ENCODE measurements at places on chromosomes 4 and X. TPM values are rescaled to one million over a fixed set of nuclear protein-coding genes. Genes with fewer than 3 reads are reported as not detected.

- DNase-seq, result no peak
Measured at GRCh38 chrX:138020941-138021340, 455.0 kb downstream of the ZIC3 start.

The TMEM144 gene
- 12.9 TPM for total RNA-seq

- DNase-seq, result no peak
Measured at GRCh38 chrX:74492720-74493201, 71.5 kb downstream of the SLC16A2 start.

The TTC29 gene
- total RNA-seq, result not detected

The PCDH19 gene
- 0.32 TPM for total RNA-seq

DNA sequence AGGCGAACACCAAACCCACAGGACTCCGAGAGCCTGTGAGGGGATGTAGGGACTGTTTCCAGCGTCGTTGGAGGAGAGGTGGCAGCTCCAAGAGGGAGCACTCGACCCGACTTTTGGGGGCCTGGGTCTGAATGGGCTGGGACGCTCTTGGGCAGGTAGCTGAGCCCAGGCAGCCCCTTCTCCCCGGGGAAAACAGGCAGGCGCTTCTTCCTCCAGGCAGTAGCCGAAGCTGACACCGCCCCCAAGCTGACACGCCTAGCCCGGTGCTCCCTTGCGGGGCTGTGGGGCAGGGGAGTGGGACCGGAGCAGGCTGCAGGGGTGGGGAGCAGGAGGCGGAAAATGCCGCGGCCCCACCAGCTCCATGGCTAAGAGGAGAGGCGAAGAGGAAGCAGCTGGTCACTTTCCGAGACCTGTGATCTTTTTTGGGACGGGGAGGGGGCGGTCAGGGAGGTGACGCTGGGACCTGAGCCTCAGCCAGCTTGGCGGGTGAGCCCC lies 4.2 kb downstream of the NKX1-1 start:
- no peak for DNase-seq

The SOX3 gene
- total RNA-seq, result not detected

DNA sequence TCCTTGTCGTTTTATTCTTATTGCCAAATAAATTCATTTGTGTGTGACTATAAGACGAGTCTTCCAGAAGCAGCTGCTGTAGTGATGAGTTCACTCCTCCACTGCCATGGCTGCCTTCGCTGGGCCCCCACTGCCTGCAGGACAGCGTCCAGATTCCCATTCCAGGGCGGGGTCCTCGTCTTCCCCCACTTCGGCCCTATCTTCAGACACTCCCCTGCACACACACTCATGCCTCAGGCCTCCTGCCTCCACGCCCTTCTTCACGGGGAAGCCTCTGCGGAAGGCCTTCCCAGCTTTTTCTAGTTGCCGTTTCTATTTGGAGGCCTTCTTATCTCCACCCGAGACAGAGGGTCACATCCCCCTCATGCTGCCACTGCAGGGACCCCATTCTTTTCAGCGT lies 80.4 kb downstream of the SHROOM2 start:
- no peak for DNase-seq

The ATRX gene
- total RNA-seq, result 61.3 TPM

- no peak for DNase-seq
Measured at GRCh38 chr4:28744066-28744465, 1883.4 kb downstream of the STIM2 start.

DNA sequence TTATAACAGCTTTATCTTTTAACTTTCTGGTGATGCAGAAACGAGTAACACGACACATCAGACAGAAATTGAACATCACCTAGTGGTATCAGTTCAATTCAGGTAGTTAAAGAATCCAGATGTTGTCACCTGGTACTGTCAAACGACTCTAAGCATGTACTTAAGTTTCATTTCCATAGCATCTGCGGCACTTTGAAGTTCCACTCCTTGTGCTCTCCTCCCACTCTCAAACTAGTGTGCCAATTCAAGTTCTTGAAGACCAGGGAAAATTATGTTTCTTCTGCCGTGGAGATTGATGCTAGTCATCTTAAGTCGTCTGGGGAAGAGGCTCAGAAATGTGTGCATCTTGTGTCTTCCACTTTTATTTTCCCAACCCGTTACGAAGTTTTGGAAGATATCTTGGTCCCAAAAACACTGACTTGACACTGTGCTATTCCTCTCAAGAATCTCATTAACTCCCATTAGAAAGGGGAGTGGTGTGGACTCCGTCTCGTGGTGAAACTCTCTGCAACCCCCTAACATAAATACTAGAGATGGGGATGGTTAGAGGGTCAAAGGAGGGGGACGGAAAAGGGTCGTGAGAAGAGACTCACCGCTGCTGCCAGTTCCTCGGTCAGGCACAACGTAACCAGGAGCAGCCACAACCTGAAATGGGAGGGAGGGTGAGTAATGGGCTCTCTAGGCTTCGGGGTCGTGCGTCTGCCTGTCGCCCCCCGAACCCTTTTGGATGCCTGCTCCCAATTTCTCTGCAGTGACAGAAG lies 693 bp downstream of the COL4A6 start:
- no peak for DNase-seq

GRCh38 chrX:111095974-111096895 lies at the start of gene PAK3:
Gene PAK3, plus strand, starts transcription at chrX:111096191. Its CDS starts 26,913 bp downstream, at chrX:111123104.
- no peak for DNase-seq

DNA sequence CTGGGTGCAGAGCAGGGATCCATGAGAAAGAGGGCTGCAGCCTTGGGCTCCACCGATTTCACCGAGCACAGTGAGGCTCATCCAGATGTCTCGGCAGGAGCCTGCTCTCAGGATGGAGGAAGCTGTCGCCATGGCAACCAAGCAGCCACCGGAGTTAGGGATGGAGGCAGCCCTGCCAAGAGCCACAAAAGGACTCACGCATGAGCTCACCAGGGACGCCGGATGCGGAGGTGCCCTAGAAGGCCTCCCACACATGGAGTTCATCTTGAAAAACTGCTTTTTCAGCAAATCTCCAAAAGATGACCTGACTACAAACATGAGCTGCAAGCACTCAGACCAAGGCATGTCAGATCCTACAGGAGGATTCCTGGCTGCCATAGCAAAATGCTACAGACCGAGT lies 90.7 kb downstream of the WFS1 start:
- DNase-seq, result no peak

DNA sequence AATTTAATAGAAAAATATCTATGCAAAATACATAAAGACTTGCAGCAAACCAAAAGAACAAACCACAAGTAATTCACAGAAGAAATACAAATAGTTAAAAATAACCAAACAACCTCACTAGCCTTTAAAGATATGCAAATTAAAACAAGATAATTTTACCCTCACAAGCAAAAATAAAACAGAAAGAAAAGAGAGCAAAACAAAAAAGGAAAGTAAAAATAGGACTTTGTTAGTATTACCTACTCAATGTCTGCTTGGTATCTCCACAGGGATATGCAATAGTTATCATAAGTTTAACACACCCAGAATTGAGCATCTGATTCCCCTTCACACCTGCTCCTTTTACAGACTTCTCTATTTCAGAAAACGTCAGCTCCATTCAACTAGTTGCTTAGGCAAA lies 737.5 kb upstream of the MAGEB2 start:
- DNase-seq, result no peak

The MXRA5 gene
- 0.02 TPM for total RNA-seq

DNA sequence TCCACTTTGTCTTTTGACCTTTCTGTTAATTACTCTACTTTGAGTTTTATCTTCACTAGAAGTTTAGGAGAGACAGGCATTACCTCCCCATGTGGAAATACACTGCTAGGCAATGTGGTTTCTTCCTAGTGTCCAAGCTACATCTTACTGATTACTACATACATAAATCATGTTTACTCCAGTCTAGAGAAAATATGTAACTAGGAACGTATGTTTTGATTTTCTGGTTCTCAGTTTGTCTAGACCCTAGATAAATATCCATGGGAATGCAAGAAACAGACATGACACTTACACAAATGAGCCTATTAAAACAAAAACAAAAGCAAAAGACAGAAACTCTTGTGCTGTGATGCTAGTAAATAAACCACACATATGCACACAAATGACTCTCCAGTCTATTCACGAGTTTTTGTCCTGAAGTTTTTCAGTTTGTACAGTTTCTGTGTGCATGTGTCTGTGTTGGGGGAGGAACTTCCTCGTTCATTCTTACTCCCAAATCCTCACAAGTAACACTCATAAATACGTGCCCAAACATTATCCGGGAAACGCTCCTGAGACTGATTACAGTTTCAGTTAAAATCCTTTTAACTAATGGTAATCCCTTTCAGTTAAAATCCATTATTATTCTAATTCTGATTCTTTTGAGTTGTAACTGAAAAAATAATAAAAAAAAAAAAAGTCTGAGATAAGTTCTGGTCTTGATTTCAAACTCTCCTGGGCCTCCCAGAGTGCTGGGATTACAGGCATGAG lies 283.5 kb upstream of the FTHL17 start:
- DNase-seq, result no peak

The LRRC66 gene
- 0.12 TPM for total RNA-seq

The NXF2B gene
- not detected for total RNA-seq

The FAM120C gene
- total RNA-seq, result 6.1 TPM

GRCh38 chr4:137597752-137598430 lies 65.6 kb upstream of the PCDH18 start:
- no peak for DNase-seq

DNA sequence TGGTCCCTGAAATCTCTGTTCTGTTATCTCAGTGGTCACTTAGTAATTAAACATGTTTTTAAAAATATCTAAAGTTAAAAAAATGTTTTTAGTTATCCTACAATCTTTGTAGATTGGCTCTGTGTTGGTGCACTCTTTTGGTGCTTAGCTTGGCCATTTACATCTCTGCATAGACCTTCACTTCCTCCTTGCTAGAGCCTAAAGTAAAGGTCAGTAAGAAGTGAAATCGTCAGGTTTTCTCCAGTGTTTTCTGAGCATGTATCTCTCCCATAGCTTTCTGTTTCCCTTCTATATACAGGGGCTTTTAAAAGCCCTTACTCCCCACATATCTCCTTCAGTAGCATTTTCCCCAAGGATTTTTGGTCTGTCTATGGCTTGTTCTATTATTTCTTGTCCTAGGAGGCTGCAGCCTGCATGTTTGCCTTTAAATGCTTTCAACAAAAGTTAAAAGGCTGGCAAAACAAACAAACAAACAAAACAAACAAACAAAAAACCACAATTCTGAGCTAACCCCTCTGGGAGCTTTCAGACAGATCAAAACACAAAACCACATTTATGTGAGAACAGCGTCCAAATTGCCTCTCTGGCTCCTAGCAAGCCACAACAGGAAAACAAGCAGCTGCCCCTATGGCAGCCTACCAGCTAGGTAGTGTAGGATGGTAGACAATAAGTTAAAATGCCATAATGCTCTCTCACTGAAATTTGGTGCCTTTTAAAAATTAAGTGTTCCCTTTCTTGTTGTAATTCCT lies 27.3 kb upstream of the GPRASP2 start:
- no peak for DNase-seq

GRCh38 chr4:184978211-184978610 lies 40.1 kb upstream of the HELT start:
- DNase-seq, result no peak

The MAGEE1 gene
- 2.2 TPM for total RNA-seq

GRCh38 chr4:103591841-103592240 lies 127.9 kb downstream of the TACR3 start:
- no peak for DNase-seq

DNA sequence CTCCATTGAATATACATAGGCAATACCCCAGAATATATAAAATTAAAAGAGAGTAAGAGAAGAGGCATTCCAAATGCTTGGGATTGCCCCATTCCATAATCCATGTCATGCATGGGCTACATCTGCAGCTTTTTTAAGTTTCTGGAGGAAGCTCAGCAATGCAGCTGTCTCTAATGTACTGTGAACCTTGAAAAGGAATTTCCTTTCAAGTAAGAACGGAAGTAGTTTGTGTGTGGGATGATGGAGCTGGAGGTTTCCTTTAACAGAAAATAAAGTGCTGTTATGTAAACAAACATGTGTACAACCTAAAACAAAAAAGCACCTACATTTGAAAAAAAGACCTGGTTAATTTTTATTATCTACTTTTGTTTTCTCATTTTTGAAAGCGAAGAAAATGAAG lies 303.5 kb downstream of the BMPR1B start:
- DNase-seq, result no peak

GRCh38 chrX:130467936-130468335 lies 66.1 kb downstream of the RBMX2 start:
- DNase-seq, result no peak

GRCh38 chr4:25913056-25913850 lies 767 bp upstream of the SMIM20 start:
- no peak for DNase-seq

- DNase-seq, result no peak
Measured at GRCh38 chr4:87956501-87956900, 19.0 kb upstream of the SPP1 start.

DNA sequence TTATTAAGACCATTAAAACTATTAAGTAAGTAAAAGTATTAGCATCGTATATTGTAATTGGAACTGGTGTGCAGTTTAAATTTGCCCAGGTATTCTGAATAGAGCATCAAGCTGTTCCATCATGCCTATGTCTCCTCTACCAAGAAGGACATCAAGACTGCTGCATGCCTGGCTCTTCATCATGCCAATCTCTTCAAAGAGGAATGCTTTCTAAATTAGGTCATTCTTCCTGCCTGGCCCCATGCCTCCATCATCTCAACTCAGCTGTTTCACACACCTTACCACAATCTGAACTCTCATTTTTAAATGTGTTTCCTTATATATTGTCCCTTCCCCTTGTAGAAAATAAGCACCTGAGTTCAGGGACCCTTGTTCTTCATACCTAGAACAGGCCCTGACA lies 270.5 kb upstream of the PPARGC1A start:
- DNase-seq, result no peak

DNA sequence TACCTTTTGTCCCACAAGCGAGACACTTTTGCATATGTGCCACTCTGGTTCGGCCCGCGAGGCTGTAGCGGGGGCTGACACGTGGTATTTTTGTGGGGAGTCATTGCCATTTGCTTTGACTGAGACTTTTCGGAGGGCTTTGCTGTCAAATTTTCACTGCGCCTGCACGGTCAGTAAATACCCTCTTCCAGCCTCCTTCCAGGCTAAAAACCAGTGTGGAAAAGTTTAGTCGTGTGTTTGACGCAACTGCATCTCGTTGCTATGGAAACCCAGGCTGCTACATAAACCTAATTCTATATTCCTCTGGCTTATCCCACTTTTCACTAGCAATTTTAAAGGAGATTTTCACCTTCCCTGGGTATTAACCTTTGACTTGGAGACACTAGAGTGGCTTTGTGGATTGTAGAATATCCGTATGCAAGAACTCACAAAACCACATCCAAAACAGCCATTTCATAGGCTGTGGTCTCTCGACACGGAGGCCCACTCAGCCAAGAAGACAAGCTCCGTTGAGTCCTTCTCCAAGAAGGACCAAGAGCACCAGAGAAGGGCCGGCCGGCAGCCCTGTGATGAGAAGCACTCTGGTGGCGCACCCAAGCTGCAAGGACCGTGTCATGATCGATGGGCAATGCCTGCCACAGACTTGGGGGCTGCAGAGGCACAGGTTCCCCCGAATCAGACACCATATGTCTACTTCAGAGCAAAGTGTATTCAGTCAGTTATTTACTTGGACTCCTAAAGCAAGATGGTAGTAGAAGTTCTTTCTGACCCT lies 38.4 kb upstream of the ENPP6 start:
- DNase-seq, result no peak

GRCh38 chr4:183636503-183636902 lies 22.5 kb downstream of the RWDD4 start:
- no peak for DNase-seq

GRCh38 chr4:64781737-64782326 lies 372.6 kb upstream of the TECRL start:
- DNase-seq, result no peak

All from HCT116 (cell line).